ENCODE measurements at places on chromosomes 12 and 14.

DNA sequence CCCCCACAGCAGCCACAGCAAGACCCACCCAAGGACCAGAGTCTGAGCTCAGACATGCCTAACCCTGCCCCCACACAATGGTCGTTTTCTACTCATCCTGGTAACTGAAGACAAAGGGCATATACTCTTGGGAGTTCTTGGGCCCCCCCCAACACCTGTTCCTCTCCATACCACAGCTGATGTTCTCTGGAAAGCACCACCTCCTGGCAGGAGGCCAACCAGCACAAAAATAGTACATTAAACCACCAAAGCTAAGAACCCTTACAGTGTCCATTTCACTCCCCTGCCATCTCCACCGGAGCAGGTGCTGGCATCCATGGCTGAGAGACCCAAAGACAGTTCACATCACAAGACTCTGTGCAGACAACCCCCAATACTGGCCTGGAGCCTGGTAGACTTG lies 80.6 kb upstream of the DAAM1 start:
- peak; percentile 81 for DNase-seq

DNA sequence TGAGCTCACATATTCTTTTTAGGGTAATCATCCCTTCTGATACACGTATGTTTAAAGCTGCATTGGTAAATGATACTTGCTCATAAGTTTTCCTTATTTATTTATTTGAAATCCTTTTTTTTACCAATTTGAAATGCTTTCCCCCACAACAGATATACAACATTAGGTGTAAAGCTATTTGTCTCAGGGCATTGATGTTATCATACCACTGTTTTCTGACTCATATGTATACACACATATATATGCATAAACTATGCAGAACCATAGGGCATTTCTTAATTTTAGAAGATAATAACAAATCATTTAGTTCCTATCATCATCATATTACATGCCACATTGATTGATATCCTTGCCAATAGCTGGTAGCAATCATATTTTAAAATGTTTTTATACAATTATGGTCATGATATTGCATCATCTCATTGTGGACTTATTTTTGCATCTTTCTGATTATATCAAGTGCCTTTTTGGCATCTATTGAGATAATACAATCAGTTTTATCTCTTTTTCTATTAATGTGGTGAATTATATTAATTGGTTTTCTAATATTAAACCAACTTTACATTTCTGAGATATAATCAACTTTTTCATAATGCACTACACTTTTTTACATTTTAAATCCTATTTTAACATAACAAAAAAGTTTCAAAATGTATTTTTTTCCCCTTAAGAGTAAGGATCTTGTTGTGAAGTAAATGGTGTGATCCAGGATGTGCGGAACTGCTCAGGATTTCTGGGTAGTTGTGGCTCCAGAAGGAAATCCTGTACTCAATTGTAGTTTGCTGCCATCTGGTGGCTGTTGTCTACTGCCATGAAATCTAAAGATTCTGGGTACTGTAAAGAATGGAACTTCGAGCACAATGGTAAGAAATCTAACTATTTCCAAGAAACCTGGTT lies 16.7 kb downstream of the OR9K2 start:
- DNase-seq: peak; percentile 36

GRCh38 chr12:61758661-61759060 lies 501.5 kb upstream of the USP15 start:
- no peak for DNase-seq

DNA sequence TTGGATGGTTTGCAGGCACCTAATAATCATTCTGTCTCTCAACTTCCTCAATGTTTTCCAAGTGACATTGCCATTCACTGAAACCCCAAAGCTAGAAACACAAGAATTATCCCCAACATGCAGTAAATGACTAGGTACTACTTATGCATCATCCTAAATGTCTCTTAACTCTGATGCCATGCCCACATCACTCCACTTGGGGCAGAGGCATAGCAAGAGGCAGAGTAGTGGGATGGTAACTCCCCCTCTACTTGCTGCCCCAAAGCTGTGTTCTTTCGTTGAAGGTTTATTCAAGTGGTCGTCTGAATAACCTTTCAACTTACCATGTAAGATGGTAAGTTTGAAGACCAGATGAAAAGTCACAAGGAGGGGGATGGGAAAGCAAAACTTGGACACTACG lies 77.9 kb upstream of the SOX5 start:
- DNase-seq: no peak

DNA sequence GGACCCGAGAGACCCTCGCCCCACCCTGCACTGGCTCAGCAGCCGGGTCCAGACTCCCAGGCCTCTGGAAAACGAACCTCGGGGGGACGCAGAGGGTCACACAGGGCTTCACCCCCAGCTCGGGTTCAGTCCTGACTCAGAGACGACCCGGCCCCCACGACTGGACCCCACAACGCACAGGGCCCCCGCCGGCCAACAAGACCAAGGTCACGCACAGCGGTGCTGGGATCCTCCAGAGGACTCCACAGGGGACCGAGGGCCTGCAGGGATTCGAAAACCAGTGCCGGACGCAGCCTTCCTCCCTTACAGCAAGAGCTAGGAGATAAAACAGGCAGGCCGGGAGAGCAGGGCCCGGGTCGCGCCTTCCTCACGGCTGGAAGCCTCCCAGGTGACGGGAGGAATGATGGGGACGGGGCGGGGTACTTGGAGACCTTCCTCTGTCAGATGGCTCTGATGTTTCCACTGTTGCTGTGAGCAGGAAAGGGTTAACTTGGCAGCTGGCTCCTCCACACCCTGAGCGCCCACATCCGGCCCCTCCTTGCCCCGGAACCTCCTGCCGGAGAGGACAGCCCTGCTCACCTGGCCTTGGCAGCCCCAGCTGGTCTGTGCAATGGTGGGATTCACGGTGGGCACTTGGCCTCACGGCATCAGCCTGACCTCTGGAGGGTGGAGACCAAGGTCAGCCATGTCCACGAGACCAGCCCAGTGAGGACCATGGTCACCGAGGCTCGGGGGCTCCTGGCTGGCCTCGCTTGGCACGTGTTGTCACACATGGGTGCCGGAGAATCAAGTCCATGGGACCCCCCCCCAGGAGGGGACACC lies 46.2 kb downstream of the GALNT9 start:
- no peak for DNase-seq

GRCh38 chr14:65359503-65359902 lies 53.0 kb upstream of the FUT8 start:
- no peak for DNase-seq

DNA sequence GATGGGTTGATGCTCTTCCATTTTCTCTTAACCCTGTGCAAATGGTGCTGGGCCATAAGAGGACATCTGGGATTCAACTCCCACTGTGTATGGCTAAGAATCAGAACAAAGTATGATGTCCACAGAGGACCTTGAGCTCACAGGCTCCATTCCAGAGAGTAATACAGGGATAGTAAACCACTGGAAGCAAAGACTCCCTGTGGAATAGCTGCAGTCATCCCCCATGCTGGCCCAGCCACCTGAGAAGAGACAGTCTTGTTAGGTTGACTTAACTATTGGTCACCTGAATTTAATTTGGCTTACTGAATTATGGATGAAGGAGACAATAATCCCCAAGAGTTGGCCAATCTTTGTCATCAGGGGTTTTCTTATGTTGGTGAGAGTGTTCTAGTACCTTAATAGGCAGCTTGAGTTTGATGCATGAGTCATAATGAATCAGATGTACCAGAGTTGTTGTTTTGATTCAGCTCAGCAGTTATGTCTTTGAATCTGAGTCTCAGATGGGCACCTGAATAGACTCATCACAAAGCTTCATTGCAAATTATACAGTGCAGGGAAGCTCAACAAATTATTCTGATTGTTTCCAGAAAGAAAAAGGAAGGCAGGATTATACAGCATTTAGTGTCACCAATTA lies 122.7 kb downstream of the SSPN start:
- no peak for DNase-seq

DNA sequence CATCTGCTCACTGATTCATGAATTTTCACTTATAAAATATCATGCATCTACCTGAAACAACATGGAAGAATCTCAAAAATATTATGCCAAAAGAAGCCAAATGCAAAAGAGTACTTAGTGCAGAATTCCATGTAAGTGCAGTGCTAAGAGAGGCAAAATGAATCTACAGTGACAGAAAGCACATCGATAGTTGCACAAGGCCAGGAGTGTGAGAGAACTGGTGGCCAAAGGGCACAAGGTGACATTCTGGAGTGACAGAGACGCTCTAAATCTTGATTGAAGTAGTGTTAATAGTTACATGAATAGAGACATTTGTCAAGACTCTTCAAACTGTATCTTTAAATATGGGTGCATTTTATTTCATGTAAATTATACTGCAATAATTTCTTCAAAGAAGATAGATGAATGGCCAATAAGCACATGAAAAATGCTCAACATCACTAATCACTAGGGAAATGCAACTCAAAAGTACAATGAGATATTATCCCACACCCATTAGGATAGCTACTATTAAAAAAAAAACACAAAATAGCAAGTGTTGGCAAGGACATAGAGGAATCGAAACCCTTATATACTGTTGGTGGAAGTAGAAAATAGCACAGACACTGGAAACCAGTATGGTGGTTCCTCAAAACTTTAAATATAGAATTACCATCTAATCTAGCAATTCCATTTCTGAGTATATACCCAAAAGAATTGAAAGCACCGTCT lies 71.7 kb upstream of the KICS2 start:
- DNase-seq: no peak

DNA sequence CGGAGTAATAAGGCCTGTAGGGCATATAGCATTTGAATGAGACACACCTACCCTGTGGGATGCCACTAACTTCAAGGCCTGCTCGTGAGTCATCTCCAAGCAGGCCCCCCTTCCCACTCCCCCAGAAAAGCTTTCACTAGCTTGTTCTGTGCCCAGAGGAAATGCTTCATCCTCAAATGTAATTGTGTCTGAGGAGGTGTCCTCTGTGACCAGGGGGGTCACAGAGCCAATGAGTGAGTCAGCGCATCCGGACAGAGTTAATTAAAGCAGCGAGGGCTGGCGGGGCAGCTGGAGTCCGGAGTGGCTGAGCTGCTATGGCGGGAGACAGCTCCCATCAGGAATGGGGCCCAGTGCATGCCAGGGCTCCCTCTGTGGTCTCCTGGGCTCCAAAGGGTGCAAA lies 27.0 kb upstream of the ESRRB start:
- DNase-seq: no peak

DNA sequence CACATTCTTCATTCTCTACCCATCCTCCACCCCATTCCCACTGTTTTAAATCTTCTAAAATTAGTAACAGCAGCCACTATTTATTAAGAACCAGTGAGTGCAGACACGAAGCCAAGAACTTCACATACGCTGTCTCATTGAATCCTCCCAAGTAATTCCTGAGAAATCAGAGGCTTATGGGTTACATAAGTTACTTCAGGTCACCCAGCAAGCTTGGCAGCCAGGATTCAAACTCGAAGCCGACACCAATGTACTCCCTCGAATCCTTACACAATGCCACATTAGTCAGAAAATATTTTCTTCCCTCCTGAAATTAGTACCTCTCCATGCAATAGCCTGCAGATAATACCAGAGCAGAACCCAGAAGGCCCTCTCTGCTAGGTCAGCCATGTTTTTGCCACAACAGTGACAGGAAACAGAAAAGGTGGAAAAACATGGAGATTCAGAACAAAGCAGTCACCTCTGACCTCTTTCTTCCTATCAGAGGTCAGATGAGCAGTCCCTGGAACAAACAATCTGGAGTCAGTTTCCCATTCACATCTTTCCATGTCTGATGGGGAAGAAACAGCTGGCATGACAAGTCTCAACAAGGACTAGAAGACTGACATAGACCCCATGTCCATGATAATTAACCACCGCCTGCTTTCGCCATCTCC lies 16.4 kb downstream of the NID2 start:
- no peak for DNase-seq

- DNase-seq: no peak
Observed at GRCh38 chr12:104667139-104667538, 210.4 kb downstream of the CHST11 start.

GRCh38 chr12:43208627-43209026 lies 343.4 kb downstream of the ADAMTS20 start:
- DNase-seq: no peak
